ENCODE measurements at places on chromosomes 6 and 20.

DNA sequence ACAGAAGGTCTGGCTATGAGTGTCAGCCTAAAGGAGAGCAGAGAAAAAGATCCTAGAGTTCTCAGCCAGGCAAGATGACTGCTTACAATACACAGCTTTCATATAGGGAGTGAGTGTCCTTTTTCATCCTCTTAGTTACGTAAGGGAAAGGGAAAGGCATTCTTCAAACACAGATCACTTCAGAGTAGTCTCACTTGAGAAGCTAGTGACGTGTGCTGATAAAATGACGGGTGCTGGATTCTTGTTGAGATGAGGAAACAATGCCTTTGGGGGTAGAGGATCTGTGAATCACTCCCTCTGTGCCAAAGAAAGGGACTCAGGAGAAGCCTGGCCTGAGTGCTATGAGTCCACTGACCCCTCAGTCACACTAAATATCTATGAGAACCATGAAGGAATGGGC, 117.3 kb downstream of the QRSL1 start:
- DNase-seq, result no peak

DNA sequence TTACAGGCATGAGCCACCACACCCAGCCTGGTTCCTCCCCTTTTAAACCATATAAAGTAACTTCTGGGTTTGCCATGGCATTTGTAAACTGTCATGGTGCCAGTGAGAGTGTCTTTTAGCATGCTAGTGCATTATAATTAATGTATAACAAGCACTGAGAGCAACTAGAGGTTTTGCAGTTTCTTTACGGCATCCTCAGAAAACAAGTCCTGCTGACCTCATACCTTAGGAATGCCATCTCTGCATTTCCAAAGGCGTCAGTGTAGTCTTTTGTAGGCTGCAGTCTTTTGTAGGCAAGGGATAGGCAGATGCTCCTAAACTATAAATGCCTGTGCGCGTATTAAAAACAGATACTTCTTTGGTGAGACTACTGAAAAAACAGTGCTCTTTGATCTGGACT, 75.0 kb upstream of the EZR start:
- DNase-seq, result no peak

GRCh38 chr6:93792746-93793145, 373.4 kb upstream of the EPHA7 start:
- DNase-seq, result no peak

- DNase-seq, result no peak
Measured at GRCh38 chr6:18672852-18673251, 285.7 kb downstream of the RNF144B start.

GRCh38 chr6:162817196-162817595, 89.4 kb downstream of the PACRG start:
- DNase-seq, result no peak

GRCh38 chr20:54132612-54133433, 41.0 kb downstream of the CYP24A1 start:
- DNase-seq, result no peak

DNA sequence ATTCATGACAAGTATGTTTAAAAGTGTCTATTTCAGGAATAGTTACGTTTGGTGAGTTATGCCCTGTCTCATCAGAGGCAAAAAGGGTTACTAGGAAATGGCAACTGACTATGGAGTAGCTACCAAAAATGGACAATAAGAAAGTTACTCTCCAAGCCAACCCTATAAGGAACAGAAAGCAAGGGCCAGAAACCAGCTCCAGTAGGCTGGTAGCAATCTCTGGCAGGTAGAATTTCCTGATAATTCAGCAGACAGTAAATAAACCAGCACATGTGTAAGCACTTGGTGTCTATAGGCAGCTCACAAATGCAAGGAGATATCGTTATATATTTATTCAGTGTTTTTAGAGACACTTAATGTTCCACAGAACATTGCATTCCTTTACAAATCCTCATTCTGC, 20.3 kb downstream of the SOX4 start:
- DNase-seq, result no peak
